Stimulated activated CD4-positive, alpha-beta T cell treated with anti-CD3 and anti-CD28 coated beads, TNF-alpha, amount 100 ng/mL, for 1 hour (primary cell): ENCODE measurements at places on chromosomes 7 and 10.
A peak's percentile ranks its signal among the peaks of the same experiment; 100 is the strongest.

DNA sequence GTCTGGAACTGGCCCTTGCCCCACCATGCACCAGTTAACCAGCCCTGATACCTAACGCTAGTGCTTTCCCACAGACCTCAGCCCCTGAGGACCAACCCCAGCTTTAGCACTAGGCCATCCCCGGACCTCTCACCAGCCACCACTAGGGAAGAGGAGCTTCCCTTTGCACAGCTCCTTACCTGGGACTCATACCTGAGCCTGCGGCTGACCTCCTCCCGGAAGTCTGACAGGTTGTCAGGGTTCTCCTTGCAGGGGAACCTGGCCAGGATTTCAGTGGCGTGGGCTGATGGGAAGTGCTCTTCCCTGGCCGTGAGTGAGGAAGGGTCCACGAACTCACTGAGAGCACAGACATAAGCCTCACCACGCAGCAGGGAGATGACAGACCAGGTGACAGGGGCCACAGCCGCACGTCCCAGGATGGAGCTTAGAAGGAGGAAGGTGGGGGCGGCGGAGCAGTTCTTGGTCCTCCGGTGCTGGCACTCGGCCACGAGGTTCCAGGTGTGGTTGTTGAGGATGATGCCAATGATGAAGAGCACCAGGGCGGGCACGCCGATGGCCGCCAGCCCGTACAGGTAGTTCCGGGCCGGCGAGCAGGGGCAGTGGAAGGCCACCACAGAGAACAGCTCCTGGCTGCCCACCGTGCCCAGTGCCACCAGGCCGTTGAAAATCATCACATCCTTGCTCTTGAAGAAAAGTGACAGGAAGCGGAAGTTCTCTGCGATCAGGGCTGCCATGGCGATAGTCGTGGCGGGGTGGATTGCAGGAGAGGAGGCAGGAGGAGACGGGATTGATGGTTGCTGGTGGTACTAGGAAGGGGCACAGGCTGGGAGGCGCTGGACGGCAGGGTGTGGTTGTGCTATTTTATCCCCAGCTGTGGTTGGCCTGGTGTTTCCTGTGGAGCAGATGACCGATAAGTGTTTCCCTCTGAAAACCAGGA lies 2.7 kb downstream of the CALHM2 start:
- no peak for DNase-seq

DNA sequence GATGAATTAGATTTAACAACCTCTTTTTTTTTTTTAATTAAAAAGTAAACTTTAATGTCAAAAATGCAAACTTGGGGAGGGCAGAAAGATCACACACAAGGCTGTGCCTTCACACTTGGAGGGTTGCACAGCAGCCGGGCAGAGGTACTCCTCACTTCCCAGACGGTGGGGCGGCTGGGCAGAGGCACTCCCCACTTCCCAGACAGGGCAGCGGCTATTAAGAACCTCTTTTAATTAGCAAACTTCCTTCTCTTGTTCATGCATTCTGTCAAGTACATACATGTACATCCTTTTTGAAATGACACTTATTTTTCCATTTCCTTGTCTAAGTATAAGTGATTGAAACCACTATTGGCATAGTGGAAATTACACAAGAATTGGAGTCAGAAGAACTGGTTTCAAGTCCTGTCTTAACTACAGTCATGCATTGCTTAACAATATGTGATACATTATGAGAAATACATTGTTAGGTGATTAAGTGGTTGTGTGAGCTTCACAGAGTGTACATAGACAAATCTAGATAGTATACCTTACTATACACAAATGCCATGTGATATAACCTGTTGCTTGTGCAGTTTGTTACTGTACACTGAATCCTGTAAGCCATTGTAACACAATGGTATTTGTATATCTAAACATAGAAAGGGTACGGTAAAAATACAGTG lies 26.5 kb downstream of the BTRC start:
- no peak for DNase-seq

DNA sequence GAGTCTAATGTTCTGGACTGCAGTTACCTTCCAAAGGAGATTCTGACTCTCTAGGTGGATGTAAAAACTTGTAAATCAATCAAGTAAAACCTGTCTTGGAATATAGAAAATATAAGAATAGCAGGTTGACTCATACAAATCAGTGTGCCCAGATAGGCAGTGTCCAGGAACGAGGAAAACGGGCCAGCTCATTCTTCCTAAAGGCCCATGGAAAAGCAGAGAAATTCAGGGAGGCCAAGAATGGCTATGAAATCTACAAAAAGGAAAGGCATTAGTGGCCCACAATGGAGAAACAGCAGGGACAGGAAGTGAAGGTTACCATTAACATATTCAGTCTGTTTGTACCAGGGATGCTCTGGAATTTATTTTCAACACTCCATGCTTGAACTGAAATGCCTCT lies 14.9 kb downstream of the GLI3 start:
- no peak for DNase-seq

DNA sequence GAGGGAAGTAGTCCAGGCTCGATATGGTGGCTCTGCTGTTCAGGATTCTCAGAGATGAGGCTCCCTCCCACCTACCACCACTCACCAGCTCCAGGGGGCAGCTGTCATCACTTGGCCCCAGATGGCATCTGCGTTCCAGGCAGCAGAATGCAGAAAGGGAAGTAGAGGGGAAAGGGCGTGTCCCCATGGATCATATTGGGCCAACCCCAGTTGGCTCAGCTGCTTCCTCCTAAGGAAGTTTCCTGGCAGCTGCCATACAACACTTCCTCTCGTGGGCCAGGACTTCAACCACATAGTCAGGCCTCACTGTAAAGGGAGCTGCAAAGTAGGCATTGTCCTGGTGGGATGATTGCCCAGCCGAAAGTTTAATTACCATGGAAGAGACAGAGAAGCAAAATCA lies 1.6 kb upstream of the TEX36 start:
- no peak for DNase-seq

DNA sequence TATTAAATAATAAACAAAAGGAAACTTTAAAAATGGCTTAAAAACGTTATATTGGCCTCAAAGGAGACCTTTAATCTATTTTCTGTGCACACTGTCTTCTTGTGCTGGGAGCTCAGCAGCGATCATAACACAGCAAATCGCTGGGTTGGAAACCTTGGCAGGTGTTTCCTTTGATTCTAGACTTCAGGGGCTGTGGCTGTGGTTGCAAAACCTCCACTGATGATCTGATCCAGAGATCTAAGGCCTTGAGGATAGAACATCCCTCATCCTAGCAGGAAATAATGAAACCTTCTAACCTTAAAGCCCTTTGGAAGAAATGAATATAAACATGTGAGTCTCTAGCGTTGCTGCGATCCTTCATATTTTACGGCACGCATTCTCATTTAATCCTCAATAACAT lies 29.8 kb downstream of the CDHR3 start:
- DNase-seq, result no peak

DNA sequence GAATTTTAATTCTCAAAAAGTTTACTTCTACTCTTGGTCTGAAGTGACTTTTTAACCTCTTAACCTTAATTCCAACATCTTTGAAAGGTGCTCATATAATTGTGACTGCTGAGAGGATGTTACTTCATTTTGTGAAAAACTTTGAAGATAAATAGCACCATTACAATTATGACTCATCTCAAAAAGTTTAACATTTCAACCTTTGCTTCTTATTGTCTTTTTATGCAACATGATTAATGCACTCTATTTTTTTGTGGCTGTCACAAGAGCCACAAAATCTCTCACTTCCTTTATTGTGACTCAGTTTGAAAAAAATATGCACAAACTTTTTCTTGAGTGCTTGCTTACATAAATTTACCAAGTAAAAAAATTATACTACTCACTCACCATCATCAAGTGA lies 383.1 kb downstream of the LRRTM3 start:
- no peak for DNase-seq

DNA sequence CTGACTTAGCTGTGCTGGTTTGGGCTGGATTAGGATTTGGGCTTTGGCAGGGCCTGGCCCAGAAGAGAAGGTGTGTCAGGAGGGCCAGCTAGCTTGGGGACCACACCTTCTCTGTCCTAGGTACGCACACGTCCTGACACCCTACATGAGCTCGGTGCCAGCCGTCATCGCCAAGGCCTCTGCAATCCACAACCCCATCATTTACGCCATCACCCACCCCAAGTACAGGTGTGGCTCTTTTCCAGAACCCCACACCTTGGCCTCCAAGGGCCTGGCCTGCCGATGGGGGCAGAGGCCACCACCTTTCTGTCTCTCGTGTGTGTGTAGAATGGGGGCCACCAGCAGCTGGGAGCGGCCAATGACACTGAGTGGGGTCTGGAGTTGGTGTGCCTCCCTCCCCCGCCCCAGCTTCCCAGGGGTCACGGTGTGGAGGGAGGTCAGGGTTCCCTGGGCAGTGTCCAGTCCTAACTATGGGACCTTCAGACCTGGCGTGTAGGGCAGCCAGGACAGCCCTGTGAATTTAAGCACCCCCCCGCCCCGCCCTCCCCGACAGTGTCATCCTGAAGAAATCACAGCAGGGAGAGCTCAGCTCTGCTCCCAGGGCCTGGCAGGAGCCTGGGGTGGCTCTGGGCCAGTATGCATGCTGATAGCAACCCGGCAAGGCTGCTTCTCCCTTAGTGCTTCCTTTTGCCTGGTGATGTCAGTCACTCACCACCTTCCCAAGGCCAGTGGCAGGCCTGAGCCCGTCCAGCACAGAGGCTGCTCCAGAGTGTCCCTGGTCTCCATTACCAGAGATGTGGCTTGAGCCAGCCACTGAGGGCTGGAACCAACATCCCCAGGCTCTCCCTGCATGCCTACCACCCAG lies 6.9 kb upstream of the LDB3 start:
- no peak for DNase-seq

GRCh38 chr7:45975367-45975766 lies 54.3 kb upstream of the IGFBP3 start:
- DNase-seq, result no peak

DNA sequence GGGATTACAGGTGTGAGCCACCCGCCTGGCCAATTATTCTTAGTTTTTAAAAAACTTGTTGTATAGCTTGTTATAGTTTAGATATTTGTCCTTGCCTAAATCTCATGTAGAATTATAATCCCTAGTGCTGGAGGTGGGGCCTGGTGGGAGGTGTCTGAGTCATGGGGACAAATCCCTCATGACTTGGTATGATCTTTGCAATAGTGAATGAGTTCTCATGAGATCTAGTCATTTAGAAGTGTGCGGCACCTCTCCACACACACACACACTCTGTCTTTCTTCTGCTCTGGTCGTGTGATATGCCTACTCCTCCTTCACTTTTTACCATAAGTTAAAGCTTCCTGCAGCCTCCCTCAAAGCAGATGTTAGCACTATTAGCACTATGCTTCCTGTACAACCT lies 37.2 kb downstream of the FAM149B1 start:
- no peak for DNase-seq

- DNase-seq, result peak; percentile 66
These were observed 172.6 kb upstream of the TNRC18 start for GRCh38 chr7:5596046-5596895.

DNA sequence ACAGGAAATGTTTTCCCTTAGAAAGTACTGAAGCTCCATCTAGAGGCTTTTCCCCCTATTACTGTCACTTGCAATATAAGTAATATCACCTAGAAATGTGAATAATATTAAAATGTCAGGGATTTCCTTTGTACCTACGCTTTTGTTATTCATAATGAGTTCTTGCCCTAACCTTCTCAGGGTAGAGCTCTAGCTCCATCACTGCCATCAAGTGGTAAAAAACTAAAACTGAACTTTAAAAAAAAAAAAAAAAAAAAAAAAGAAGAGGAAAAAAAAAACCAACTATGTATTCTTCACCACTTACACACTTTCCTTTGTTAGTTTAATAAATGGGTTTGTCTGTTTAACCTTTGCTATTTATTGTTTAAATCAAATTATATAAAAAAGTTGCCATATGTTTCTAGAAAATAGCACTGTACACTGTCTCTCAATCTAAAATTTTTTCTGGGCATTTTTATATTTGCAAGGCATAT lies 49.9 kb downstream of the DNAJC1 start:
- DNase-seq, result no peak

DNA sequence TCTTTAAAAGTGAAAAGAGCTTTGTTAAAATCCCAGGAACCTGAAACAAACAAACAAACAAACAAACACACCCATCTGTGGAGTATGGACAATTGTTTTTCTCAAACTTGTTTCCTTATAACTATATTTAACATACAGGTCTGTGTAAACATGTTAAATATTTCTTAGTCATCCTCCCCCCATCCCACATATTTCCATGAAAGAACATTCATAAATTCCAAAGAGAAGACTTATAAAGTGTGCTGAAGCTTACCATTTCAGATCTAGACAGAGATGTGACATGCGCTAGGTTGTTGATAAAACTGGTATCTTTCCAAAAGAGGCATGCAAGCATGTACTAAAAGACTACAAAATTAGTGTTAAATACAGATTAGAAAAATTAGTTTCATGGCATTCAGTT lies 6.5 kb downstream of the FKBP14 start:
- DNase-seq, result no peak

GRCh38 chr10:121935702-121936101 lies 7.9 kb upstream of the ATE1 start:
- no peak for DNase-seq

DNA sequence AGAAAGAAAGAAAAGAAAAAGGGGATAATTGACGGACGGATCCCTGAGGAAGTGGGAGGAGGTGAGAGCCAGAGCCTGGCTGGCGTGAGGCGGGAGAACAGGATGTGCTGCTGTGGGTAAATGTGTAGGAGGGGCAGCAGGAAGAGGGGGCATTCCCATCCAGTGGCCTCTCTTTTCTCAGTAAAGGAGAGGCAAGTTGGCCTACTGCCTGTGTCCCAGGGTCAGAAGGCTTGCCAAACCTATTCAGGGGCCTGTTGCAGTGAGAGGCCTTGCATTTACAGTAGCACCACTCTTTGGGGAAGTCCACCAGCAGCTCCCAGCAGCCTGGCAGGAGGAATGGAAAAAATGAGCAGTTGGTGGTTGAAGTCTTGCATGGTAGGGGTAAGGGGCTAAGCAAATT lies 26.6 kb upstream of the ASCC1 start:
- DNase-seq, result no peak

DNA sequence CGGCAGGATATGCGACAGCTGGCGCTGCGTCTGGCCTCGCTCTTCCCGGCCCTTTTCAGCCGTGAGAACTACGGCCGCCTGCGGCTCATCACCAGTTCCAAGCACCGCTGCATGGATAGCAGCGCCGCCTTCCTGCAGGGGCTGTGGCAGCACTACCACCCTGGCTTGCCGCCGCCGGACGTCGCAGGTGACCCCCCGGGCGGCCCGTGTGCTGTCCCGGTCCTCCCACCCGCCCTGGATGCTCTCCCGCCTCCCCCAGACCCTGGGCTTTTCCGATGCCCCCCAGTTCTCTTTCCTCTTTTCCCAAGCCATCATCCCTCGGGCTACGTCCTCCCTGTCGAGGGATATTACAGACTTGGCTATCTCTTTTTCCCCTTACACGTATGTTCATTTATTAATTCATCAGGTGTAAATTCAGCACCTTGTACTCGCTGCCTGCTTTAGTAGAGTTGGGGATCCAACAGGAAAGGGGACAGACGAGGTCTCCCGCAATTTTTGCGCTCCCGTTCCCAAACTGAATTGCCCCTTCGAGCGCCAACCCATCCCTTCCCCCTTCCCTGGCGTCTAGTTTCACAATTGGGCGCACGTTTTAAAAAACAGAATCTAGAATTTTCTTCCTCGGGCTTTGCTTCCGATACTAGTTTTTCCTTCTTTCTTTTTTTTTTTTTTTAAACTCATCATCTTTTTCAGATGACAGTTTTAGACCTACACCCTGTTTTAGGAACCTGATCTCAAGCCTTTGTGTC lies 846 bp downstream of the MINPP1 start:
- peak; percentile 5 for DNase-seq
